Activated T-helper 17 cell treated with anti-CD3 and anti-CD28 coated beads, Interleukin-2, amount 50 U/mL, for 72 hours (primary cell): ENCODE measurements at places on chromosomes 4 and X. TPM values are rescaled to one million over a fixed set of nuclear protein-coding genes. Genes with fewer than 3 reads are reported as not detected.

- peaks cover 9% of the 10 kb centered on the region for H3K27me3 ChIP-seq
- ATAC-seq, result no peak
- no peaks in the 10 kb centered on the region for H3K36me3 ChIP-seq
- H3K27ac ChIP-seq, result no peak overlapping the region
- no peak overlapping the region for H3K4me3 ChIP-seq
- no peaks in the 10 kb centered on the region for H3K4me1 ChIP-seq
Measured at GRCh38 chr4:169199184-169199583, 71.6 kb downstream of the SH3RF1 start.

- H3K4me1 ChIP-seq, result no peaks in the 10 kb centered on the region
- H3K27me3 ChIP-seq, result no peaks in the 10 kb centered on the region
- H3K36me3 ChIP-seq, result no peaks in the 10 kb centered on the region
- ATAC-seq, result no peak
- H3K4me3 ChIP-seq, result no peak overlapping the region
Measured at GRCh38 chrX:129981752-129982299, 609 bp upstream of the BCORL1 start.

GRCh38 chr4:179097741-179098140 lies 1655.5 kb upstream of the AGA start:
- H3K27ac ChIP-seq, result no peak overlapping the region
- no peaks in the 10 kb centered on the region for H3K36me3 ChIP-seq
- no peak for ATAC-seq
- H3K27me3 ChIP-seq, result no peaks in the 10 kb centered on the region
- H3K4me1 ChIP-seq, result no peaks in the 10 kb centered on the region

GRCh38 chr4:113141901-113142346 lies 92.5 kb downstream of the ANK2 start:
- no peak overlapping the region for H3K4me3 ChIP-seq
- ATAC-seq, result no peak

DNA sequence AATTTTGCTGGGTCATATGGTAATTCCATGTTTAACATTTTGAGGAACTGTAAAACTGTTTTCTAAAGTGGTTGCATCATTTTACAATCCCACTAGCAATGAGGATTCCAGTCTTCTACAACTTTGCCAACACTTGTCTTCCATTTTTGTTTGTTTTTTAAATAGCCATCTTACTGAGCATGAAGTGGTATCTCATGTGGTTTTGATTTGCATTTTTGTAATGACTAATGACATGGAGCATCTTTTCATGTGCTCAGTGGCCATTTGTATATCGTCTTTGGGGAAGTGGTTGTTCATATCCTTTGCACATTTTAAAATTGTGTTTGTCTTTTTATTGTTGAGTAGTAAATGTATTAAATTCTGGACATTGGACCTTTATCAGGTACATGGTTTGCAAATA lies 94.7 kb downstream of the TMEM131L start:
- ATAC-seq, result peak; percentile 84
- H3K36me3 ChIP-seq, result peaks cover 95% of the 10 kb centered on the region
- H3K27ac ChIP-seq, result no peak overlapping the region
- peaks cover 36% of the 10 kb centered on the region for H3K4me1 ChIP-seq
- H3K4me3 ChIP-seq, result no peak overlapping the region
- H3K27me3 ChIP-seq, result no peaks in the 10 kb centered on the region

DNA sequence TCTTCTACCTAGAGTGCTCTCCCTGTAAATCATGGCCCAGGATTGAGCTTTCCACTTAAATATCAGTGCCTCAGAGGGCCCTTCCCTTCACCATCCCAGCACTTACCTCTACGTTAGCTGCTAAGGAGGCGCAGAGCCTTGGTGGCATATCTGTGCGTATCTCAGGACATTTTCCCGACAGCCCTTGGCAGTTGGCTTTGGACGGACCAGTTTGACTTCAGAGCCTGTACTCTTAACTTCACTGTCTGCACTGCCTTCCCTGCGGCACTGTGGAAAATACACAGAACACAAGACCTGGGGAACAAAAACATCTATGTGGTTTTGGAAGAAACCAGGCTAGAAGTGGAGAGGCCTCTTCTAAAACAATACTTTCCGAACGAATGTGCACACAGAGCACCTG lies 2.4 kb downstream of the TADA2B start:
- ATAC-seq, result no peak
- peak overlapping the region; percentile 83 for H3K27ac ChIP-seq
- H3K4me3 ChIP-seq, result peak overlapping the region; percentile 89
- H3K36me3 ChIP-seq, result peaks cover 4% of the 10 kb centered on the region
- H3K27me3 ChIP-seq, result no peaks in the 10 kb centered on the region
- H3K4me1 ChIP-seq, result peaks cover 36% of the 10 kb centered on the region

DNA sequence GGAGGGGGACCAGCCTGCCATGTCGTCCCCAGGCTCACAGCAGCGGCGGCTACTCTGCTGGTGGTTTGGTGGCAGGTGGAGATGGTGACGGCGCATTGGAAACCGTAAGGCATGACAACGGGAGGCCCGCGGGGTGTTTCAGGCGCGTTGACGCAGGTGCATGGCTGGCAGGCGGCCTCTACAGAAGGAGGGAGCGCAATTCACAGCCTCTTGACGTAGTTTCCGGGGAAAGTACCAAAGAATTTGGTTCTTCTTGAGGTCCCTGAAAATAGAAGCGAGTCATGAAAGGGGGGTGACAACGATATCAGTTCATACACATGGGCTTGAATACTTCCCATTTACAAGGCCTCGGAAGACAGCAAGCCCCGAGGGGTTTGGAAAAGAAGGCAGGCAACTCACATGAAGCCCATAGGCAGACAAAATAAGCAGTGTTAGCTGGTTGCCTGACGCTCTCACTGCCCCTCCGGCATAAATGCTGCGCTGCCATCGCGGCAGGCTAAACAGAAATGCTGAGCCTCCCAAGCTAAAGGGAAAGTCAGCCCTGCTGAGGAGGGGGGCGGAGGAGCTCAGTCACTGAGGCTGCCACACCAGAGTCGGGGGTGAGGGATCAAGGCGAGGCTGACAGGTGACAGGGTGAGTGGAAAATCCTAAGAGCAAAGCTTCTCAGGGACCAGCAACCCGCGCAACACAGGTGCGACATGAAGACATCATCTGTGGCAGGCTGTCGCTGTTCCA lies 52.3 kb upstream of the PDLIM3 start:
- peaks cover 11% of the 10 kb centered on the region for H3K4me1 ChIP-seq
- peak overlapping the region; percentile 79 for H3K4me3 ChIP-seq
- H3K27me3 ChIP-seq, result peaks cover 40% of the 10 kb centered on the region
- H3K27ac ChIP-seq, result peak overlapping the region; percentile 90

DNA sequence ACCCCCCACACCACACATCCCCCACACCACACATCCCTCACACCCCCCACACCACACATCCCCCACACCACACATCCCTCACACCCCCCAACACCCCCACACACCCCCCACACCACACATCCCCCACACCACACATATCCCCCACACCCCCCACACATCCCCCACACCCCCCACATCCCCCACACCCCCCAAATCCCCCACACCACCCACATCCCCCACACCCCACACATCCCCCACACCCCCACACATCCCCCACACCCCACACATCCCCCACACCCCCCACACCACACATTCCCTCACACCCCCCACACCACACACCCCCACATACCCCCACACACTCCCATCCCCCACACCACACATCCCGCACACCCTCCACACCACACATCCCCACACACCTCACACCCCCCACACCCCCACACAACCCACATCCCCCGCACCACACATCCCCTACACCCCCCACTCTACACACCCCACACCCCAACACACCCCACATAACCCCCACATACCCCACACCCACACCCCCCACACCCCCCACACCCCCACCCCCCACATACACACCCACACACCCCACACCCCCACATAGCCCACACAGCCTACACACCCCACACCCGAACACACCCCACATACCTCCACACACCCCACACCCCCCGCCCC lies 172.9 kb downstream of the DCLK2 start:
- no peak overlapping the region for H3K4me3 ChIP-seq
- H3K27me3 ChIP-seq, result no peaks in the 10 kb centered on the region
- ATAC-seq, result no peak
- H3K36me3 ChIP-seq, result no peaks in the 10 kb centered on the region

DNA sequence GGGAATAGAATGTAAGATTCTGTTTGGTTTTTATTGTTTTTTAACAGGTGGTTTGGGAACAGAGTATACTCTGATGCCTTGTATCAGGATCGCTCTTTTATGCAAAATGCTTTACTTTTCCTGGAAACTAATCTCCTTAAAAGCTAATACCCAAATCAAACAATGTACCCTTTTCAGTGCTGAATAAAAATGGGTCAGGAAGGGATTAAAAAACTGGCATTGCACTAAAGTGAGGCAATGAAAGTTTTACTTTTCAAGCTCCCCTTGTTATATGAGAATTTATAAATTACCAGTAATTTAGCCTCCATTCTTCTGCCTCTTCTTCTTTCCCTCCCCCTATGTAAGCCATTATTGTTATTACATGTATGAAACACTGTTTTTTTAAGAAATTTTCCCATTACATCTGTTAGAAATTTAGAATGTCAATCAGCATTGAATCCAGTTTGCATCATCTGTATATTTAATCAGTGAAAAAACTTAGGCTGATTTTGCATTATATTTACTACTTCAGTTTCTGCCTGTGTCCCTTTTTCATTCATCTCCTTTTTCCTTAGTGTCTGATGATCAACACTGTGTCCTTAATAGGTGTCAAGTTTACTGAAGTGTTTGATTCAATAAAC lies 89.7 kb upstream of the NPNT start:
- H3K27ac ChIP-seq, result no peak overlapping the region
- H3K27me3 ChIP-seq, result no peaks in the 10 kb centered on the region
- no peaks in the 10 kb centered on the region for H3K36me3 ChIP-seq
- no peak overlapping the region for H3K4me3 ChIP-seq

- H3K27ac ChIP-seq, result peak overlapping the region; percentile 71
- ATAC-seq, result peak; percentile 64
- peaks cover 11% of the 10 kb centered on the region for H3K36me3 ChIP-seq
- no peaks in the 10 kb centered on the region for H3K27me3 ChIP-seq
- H3K4me3 ChIP-seq, result peak overlapping the region; percentile 100
Measured at GRCh38 chrX:71198066-71198465, 25.0 kb upstream of the GJB1 start.

DNA sequence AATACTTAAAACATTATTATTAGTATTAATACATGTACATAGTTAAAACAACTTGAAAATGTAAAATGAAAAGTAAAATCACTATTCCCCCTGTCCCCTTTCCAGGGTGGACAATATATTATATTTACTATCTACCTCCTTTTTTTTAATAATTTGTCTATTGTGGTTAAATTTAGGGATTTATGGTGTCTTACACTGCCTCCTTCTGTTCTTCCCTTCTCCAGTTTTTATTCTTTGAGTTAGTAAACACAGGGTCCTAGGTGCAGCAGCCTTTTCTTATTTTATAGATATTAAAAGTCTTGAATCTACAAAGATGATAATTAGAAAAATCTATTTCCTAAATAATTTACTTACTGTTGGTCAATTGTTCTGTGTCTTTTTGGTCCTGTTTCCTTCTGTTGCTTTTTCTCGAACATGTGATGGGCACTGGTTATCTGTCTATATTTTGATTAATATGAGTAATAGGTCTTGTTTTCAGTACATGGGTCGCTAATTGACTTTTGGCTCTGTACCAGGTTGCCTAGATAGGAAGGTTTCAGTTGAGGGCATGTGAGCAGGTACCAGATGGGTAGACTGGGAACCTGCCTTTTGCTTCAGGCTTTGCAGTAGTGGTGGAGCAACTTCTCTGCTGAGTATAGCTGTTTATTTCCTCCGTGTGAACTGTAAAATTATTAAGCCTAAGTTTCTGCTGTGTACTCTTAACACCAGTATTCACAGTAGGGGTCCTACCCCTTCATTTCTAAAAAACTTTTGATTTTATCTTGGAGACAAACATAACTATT lies 1.1 kb downstream of the NUDT9 start:
- peak overlapping the region; percentile 99 for H3K4me3 ChIP-seq
- no peaks in the 10 kb centered on the region for H3K27me3 ChIP-seq
- H3K36me3 ChIP-seq, result peaks cover 6% of the 10 kb centered on the region
- peak overlapping the region; percentile 98 for H3K27ac ChIP-seq
- peaks cover 7% of the 10 kb centered on the region for H3K4me1 ChIP-seq
- ATAC-seq, result no peak

- no peaks in the 10 kb centered on the region for H3K27me3 ChIP-seq
- H3K36me3 ChIP-seq, result no peaks in the 10 kb centered on the region
- H3K4me1 ChIP-seq, result no peaks in the 10 kb centered on the region
- H3K27ac ChIP-seq, result no peak overlapping the region
- no peak overlapping the region for H3K4me3 ChIP-seq
- ATAC-seq, result no peak
Measured at GRCh38 chrX:13190051-13190450, 129.8 kb downstream of the ATXN3L start.

DNA sequence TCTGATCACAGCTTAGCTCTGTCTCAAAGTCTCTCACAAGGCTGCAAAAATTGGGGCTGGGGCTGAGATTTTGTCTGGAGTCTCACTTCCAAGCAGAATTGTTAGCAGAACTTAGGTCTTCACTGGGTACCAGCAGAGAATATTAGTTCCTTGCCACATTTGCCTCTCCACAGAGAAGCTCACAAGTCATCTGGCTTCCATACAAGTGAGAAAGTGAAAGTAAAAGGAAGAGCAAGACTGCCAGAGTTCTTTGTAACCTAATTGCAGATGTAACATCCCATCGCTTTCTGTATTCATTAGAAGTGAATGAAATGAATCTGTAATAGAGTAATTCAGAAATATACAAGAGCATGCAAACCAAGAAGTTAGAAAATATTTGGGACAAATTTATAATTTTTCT lies 624.1 kb upstream of the GNPDA2 start:
- no peak overlapping the region for H3K27ac ChIP-seq
- no peaks in the 10 kb centered on the region for H3K36me3 ChIP-seq

GRCh38 chr4:72319601-72320021 lies 249.4 kb downstream of the ADAMTS3 start:
- ATAC-seq, result peak; percentile 58
- H3K27me3 ChIP-seq, result peaks cover 9% of the 10 kb centered on the region
- no peaks in the 10 kb centered on the region for H3K4me1 ChIP-seq

GRCh38 chr4:73705056-73705432 lies 35.3 kb upstream of the CXCL8 start:
- H3K4me1 ChIP-seq, result no peaks in the 10 kb centered on the region
- no peak overlapping the region for H3K4me3 ChIP-seq
- H3K27ac ChIP-seq, result no peak overlapping the region
- H3K36me3 ChIP-seq, result no peaks in the 10 kb centered on the region

DNA sequence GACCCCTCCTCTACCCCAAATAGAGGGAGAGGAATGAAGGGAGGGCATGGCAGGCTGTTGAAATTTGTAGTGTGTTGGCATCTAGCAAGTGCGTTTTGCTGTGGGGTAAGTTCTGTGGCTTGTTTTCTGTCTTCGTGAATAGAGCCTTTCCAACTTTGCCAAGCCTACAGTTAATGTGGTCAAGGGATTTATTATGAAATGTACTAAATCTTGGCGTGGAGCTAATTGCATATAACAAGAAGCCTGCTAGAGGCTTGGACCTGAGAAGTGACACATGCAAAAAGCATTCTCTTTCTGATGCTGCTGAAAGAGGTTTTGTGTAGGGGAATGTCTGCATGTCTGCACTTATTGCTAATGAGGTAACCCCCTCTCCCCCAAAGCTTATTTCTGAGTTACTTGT lies 132.2 kb downstream of the BMPR1B start:
- ATAC-seq, result no peak
- no peaks in the 10 kb centered on the region for H3K4me1 ChIP-seq
- H3K4me3 ChIP-seq, result no peak overlapping the region
- H3K27ac ChIP-seq, result no peak overlapping the region
- no peaks in the 10 kb centered on the region for H3K36me3 ChIP-seq

USP26 gene
- total RNA-seq, result not detected

BRCC3 gene
- total RNA-seq, result 48.7 TPM

SORBS2 gene
- not detected for total RNA-seq

ATOH1 gene
- not detected for total RNA-seq

NOX1 gene
- not detected for total RNA-seq

MAGEA4 gene
- not detected for total RNA-seq

VEGFC gene
- not detected for total RNA-seq

WNK3 gene
- total RNA-seq, result 1.3 TPM

AFP gene
- total RNA-seq, result not detected

TMEM156 gene
- total RNA-seq, result 25.7 TPM

NWD2 gene
- total RNA-seq, result not detected

CLDN34 gene
- total RNA-seq, result not detected

MAPK10 gene
- total RNA-seq, result 0.95 TPM
